Kasumi-1 (cell line): ENCODE measurements at places on chromosomes 7 and 10.

- no peak for DNase-seq
These were observed 302.2 kb downstream of the CCDC3 start for GRCh38 chr10:12699258-12699700.

DNA sequence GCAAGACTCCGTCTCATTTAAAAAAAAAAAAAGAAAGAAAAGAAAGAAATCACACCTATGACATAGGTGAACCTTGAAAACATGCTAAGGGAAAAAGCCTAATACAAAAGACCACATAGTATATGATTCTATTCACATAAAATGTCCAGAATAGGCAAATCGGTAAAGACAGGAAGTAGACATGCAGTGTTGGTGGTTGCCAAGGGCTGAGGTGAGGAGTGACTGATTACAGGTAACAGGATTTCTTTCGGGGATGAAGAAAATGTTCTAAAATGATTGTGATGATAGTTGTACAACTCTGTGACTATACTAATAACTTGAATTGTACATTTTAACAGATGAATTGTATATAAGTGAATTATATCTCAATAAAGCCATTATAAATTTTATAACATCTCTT, 3.3 kb downstream of the XPNPEP1 start:
- no peak for DNase-seq

DNA sequence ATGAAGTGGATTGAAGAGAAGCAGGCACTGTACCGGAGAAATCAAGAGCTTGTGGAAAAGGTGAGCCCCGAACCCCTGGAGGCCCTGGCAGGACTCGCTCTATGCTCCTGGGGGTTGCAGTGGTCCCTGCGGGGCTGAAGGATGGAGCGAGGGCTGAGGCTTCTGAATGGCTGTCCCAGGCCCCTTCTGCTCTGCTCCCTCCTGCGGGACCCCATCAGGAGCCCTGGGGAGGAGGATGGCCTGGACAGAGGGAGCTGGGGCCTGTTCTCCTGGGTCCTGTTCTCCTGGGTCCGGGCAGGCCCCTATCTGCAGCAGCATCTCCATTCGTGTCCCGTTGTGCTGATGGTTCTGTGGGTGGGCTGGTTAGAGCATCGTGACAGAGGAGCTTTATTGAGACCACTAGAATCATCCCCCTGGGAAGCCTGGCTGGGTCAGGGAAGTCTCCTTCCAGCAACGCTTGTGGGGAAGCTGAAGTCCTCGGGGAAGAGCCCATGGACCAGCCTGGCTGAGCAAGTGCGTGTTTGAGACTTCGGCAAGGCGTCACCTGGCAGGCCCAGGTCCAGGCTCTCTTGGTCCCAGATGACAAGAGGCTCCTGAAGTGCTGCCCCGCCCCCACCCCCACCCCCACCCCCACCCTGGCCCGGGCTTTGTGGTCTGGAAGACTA, 41.1 kb upstream of the DPYSL4 start:
- DNase-seq = no peak

DNA sequence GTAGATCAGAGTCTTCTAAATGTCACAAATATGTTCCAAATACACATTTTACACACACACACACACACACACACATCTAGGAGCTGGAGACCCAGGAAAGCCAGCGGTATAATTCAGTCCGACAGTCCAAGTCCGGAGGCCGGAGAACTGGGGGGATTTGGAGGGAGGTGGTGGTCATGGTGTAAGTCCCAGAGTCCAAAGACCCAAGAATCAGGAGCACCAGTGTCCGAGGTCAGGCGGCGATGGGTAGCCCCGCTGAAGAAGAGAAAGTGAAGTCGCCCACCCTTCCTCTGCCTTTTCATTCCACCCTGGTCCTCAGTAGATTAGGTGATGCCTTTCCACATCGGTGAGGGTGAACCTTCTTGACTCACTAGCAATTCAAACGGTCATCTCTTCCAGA, 154.8 kb downstream of the CAMK1D start:
- DNase-seq = no peak

DNA sequence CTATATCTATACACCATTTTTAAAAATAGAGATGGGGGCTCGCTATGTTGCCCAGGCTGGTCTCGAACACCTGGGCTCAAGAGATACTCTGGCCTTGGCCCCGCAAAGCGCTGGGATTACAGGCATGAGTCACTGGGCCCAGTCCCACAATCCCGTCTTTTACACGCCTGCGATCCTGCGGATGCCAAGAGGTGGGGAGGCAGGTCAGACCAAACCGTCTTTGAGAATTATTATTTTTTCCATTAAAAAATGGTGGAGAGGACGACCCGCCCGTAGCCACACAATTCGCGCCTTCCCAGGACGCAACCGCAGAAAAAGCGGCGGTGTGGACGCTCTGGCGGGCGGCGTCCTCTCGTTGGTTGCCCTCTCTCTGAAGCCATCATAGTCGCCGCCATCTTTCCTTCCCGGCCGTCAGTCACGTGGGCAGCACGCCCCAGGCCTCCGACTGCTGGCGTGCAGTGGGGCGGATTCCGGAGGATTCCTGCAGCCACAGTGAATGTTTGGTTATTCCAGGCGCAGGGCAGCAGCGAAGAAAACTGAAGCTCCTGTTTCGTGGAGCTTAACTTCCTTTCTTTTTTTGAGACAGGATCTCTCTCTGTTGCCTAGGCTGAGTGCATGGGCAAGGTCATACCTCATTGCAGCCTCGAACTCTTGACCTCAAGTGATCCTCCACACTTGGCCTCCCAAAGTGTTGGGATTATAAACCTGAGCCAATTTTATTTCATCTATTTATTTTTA, 9.9 kb upstream of the EPHB4 start:
- DNase-seq = peak; percentile 56

DNA sequence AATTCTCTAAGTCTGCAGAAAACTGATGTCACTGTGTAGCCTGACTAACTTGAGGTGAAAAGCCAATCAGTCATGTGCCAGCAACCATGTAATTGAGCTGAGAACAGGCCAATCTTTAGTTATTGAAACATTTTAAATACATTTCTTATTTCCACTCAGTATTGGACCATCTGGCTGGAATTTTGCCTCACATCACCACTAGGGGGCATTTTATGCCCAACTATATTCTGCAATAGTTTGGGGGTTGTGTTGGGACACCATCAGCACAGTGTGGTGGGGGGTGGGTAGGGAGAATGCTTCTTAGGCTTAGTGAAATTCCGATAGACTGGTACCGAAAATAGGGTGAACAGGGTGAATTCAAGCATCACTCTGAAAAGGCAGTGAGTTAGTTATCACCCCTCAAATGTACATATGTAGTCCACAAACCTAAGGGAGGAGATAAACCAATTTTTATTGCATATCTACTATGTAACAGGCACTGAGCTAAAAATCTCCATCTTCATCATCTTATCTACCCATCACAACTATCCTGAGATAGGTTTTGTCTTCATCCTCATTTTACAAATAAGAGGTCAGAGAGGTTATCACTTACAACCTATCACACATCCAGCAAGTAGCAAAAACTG, 17.8 kb downstream of the NPSR1 start:
- DNase-seq = no peak

DNA sequence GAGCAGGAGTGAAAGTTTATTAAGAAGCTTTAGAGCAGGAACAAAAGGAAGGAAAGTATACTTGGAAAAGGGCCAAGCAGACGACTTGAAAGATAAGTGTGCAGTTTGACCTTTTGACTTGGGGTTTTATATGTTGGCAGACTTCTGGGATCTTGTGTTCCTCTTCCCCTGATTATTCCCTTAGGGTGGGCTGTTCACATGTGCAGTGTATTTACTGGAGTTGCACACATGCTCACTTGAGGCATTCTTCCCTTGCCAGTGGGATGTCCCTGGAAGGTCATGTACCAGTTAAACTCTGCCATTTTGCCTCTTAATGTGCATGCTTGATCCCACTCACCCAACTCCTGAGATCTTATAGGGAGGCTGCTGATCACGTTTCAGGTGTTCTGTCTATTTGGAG, 23.4 kb upstream of the ARHGAP12 start:
- DNase-seq = peak; percentile 38

DNA sequence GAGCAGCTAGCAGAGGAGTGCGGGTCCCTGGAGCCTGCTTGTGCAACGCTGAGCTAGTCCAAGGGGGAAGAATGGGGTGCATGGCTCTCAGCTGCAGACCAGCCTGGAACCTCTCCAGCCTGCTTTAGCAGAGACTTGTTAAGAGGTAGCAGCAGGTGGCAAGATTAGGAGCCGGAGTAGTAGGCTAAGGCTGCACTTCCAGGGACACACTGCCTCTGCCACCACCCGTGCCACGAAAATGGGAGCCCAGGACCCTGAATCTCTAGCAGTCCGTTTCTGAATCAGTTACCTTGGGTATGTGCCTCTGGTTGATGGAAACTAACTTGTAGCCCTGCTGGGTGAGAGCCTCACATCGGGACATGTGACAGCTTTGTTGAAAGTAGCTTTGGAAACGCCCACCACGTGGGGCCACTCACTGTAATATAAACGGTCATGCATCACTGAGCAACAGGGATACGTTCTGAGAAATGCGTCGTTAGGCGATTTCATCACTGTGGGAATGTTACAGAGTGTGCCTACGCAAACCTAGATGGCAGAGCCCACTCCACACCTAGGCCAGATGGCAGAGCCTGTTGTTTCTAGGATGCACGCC, 25.9 kb downstream of the HTRA1 start:
- DNase-seq = no peak

DNA sequence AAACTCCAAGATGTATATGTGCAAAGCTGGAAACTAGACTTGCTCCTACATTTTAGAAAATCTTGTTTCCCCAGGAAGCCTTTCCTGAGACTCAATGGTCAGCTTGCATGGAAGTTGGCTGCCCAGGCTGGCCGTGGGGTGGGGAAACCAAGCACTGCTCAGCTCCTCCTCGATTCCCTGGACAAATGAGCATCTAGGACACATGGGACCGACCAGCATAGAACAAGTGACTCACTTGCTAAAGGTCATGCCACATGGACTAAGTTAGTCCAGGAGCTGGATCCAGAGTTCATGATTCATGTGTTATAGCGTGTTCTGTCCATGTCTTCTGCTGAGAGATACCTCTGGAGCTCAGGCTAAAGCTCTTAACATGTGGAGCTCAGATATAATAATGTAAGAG, 6.2 kb downstream of the FAM180A start:
- no peak for DNase-seq

DNA sequence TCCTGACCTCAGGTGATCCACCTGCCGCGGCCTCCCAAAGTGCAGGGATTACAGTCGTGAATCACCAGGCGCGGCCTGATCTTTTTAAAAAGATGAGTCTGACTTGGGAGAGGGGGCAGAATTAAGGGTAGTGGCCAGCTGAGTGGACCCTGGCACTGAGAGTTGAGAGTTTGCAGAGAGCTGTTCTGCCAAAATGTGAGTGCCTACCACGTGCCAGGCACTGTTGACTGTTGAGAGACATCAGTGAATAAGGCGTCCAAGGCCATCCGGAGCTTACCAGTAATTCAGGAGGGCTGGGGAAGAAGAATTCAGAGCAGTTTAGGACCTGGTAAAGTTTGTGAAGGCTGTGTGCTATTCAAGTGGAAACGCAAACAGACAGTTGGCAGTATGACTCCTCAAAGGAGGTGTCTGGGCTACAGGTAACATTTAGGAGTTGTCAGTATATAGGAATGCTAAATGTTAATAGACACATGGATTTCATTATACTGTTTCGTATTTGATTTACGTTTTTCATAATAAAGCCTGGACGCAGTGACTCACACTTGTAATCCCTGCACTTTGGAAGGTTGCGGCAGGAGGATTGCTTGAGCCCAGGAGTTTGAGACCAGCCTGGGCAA, 1.5 kb downstream of the NIPSNAP2 start:
- no peak for DNase-seq

DNA sequence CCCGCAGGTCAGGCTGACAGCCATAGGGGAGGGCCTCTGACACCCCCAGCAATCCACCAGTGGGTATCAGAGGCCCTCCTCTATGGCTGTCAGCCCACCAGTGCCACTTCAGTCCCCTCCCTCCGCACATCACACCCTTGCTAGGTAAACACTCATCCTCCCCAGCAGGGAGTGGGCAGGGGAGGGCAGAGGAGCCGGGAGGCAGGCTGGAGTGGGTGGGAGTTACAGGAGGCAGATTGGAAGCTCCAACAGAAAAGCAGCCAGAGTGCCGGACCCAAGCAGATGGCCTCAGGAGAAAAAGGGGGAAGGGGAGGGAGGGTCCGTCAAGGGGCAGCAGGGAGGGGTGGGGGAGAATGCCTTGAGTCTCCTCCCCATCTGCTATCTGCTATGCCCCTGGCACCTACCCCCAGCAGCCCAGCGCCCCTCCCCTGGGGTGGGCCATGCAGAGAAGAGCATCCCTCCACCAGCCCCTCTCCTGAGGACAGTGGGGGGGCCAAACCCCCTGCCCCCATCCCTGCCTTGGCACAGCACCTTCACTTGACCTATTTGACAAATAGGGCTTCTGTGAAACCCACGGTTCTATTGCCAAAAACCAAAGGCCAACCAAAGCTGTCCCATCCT, 2.4 kb downstream of the RASGEF1A start:
- no peak for DNase-seq

DNA sequence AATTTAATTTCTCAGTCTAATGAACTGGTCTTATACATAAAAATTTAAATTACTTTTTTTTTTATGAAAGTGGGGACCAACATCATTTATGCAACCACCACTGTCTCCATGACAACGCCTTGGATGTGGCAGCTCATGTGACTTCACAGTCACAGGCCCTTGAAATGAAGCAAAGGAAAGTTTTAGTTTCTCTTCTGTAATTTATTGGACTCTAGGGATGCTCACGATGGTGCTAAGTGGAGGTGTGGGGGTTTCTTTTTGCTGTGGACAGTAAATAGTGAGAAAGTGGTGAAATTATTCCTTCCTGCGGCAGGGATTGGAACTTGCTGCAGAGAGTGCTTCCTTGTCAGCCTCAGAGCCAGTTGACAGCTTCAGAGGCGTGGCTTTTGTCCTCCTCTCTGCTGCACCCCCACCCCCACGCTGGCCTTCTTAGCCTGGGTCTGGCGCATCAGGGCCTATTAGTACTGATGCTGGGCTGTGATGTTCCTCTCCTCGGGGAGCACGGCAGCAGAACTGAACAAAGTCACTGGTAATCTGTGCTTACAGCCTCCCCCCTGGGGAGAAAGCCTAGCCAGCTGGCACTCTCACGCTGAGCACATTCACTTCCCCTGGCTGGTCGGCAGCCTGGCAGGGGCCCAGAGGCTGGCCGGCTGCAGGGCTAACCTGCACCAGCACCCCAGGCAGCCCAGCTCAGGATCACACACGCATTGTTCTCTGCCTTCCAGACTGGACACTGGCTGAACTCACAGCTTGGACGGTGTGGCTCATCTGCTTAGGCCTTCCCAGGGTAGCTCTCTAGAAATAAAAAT, 517.5 kb upstream of the GALNT17 start:
- DNase-seq = no peak

GRCh38 chr7:29194206-29194593, 375 bp upstream of the CHN2 start:
- no peak for DNase-seq

GRCh38 chr7:70612811-70613210, 519.1 kb upstream of the GALNT17 start:
- no peak for DNase-seq

GRCh38 chr7:131222171-131222570, 105.5 kb upstream of the MKLN1 start:
- no peak for DNase-seq

DNA sequence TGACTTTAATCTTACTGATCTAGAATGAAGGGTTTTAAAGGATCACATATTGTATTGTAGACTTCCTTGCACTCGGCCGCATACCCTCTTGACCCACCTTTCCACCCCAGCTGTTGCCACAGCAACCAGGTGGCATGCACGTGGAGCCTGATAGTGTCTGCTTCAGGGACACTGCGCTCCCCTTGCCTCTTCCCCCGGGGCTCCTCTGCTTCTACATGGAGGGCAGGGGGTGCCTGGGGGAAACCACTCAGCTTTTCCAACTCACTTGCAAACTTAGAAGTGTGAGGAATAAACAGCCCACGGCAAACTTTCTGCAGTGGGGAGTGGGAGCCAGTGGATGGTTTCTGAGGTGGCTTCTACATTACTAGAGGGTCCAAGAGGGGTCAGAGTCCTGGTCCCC, 458.6 kb downstream of the PLXNA4 start:
- DNase-seq = no peak

GRCh38 chr7:117673367-117673766, 193.5 kb downstream of the CFTR start:
- DNase-seq = no peak
